ENCODE measurements at places on chromosomes 2 and 18.
A peak's percentile ranks its signal among the peaks of the same experiment; 100 is the strongest.

GRCh38 chr2:183123959-183124221 lies 353 bp upstream of the NUP35 start:
- no peak for DNase-seq

GRCh38 chr2:138269765-138270164 lies 231.8 kb upstream of the SPOPL start:
- no peak for DNase-seq

- no peak for DNase-seq
Observed at GRCh38 chr2:134815741-134816140, 22.7 kb upstream of the ACMSD start.

DNA sequence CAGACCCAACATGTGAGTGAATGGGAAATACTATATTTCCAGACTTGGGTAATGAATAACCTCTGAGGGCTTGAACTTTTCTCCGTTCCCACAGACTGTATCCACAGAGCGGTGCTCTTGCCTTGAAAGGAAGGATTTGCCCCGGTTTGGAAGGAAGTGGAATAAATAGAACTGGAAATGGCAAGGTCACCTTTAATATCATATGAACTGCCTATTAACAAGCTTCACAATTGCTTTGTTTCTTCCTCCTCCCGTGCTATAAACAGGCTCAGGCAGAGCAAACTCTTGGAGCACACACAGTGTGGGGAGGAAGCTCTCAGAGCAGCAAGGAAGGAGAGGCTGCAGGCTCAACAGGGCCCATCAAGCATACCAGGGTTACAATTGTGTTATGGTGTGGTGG lies 28.5 kb upstream of the DARS1 start:
- DNase-seq = no peak

DNA sequence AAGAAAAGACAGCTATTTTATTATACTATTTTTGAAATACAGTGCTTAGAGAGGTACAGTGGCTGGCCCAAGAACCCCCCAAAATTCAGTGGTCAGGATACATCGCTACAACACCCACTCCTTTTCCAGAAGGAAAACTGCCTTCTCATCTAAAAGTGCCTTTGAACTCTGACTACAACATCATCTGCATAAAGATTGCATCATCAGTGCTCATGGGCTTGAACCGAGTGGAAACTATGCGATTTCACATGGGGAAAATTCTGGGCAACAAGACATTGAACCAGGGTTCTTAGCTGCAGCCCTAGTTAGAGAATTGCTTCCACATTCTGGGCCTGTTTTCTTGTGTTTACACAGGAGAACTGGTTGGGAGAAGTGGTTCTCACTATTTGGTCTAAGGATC lies 294.6 kb upstream of the SLC14A2 start:
- peak; percentile 60 for DNase-seq

GRCh38 chr2:119408221-119408619 lies 23.4 kb upstream of the TMEM37 start:
- DNase-seq = no peak

GRCh38 chr2:86143307-86143706 lies 37.3 kb downstream of the PTCD3 start:
- DNase-seq = no peak

DNA sequence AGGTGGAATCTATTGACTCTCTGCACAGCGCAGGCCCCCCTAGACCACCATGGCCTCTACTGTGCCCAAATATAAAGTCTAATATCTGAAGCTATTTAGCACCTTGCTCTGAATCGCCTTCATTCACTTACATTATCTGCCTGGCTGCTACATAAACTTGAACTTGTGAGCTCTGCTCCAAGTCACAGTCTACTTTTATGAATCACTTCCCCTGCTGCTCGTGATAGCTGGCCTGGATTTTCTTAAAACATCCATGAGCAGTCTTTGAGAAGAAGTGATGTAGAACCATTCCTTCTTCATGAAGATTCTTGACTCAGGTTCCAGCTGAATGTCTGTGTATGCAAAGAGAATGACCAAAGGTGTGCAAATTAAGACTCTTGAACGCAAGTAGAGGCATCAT lies 359.5 kb downstream of the RND3 start:
- DNase-seq = peak; percentile 75

GRCh38 chr2:177799531-177799930 lies 273.0 kb downstream of the PDE11A start:
- DNase-seq = peak; percentile 17

GRCh38 chr2:200627110-200627770 lies 41.4 kb downstream of the AOX1 start:
- DNase-seq = no peak

GRCh38 chr18:62522178-62522503 lies 684 bp upstream of the ZCCHC2 start:
- DNase-seq = no peak

- no peak for DNase-seq
Observed at GRCh38 chr2:174664084-174664759, 66.6 kb upstream of the WIPF1 start.

DNA sequence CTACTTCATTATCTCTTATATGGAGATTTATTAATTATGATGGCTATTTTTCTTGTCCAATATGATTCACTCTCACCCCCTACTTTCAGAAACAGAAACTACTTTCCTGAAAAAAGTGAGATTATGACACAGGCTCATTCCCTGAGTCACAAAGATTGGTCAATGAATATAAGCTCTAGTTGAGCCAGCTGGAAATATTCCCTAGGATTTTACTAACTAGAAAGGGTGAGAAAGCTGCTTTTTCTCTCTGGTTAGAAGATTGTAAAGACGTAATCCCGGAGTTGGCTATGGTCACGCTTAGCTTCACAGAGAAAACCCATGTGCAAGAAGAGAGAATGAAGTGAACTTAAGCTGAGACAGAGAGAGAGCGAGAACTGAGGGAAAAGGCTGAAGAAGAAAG lies 223.7 kb upstream of the SMAD7 start:
- peak; percentile 96 for DNase-seq

- DNase-seq = no peak
Observed at GRCh38 chr2:88442473-88442872, 10.0 kb downstream of the FOXI3 start.

DNA sequence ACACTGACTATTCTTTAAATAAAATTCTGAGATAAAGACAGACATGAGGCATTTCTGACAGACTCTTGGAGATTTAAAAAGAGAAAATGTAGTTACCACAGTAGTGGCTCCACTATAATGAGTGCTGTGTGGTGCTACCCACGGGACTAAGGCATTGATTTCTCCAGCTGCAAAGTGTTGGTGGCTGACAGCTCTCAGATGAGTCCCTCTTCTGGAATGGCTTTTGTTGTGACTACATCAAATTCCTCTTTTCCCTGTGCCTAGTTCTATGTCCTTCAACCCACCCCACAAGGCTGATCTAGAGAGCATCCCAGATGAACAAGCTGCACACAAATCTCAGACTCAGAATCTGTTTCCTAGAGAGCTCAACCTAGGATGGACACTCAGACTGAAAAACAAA lies 884.8 kb upstream of the ZEB2 start:
- DNase-seq = peak; percentile 16

DNA sequence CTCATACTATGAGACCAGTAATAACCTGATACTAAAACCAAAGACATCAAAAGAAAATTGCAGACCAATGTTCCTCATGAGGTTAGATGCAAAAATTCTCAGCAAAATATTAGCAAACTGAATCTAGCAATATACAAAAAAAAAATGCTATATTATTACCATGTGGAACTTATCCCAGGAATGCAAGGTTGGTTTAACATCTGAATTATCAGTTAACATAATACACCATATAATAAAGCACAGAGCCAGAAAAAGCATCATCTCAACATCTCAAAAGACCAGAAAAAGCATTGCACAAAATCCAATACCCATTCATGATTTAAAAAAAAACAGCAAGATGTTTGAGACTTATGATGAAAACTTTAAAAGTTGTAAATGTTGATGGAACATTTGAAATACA lies 8.3 kb upstream of the ZCCHC2 start:
- no peak for DNase-seq

DNA sequence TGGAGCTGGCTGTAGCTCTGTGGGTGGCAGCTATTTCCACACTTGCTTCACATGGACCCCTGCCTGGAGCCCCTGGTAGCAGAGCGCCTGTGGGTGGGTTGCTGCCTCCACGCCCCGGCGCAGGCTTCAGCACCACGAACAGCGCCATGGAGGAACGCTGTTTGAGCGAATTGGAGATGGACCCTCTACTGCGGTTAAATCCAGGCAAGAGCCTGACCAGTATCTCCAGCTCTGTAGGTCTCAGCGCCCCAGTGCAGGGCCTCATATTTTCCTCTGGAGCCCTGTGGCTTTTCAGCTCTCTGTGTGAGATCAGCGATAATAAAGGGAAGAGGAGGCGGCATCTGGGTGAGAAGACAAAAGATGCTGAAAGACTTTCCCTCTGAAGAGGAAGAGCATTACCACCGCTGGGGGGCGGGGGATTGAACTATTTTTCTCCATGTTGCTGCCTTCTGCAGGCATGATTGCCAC lies 12.0 kb downstream of the ONECUT2 start:
- peak; percentile 22 for DNase-seq

- DNase-seq = no peak
Observed at GRCh38 chr2:239600650-239601049, 199.8 kb upstream of the HDAC4 start.

GRCh38 chr2:157375384-157375783 lies 49.8 kb upstream of the ERMN start:
- no peak for DNase-seq

GRCh38 chr18:62438018-62438329 lies 84.9 kb upstream of the ZCCHC2 start:
- no peak for DNase-seq

- DNase-seq = no peak
Observed at GRCh38 chr2:71665168-71666093, 212.1 kb downstream of the DYSF start.

GRCh38 chr18:3148930-3149535 lies 70.7 kb downstream of the MYOM1 start:
- DNase-seq = no peak

Measured in fibroblast of the aortic adventitia (primary cell).